ENCODE measurements at places on chromosomes 4 and X.

GRCh38 chr4:41294445-41295062 is 37.8 kb downstream of the UCHL1 start:
- no peak for DNase-seq

- no peak for DNase-seq
Observed at GRCh38 chr4:109750652-109751244, 20.9 kb upstream of the PLA2G12A start.

- no peak for DNase-seq
Observed at GRCh38 chr4:52640808-52641565, 18.1 kb downstream of the USP46 start.

DNA sequence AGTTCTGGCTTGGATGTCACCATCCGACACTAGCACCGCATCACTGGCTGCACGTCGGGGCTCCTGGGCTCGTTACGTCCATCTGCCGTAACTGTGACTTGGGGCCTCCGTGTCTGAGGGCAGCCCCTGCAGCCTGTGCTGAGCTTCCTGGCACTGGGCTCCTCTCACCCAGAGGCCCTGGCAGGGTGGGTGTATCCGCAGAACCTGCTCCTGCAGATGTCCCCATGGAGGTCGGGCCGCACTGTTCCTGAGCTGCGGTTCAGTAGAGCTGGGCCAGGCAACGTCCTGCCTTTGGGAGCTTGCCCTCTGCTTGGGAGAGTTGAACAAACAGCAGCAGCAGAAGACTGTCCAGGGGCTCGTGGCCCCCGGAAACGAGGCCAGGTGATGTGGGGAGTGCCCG is 71.4 kb downstream of the RGS12 start:
- no peak for DNase-seq

GRCh38 chrX:110145311-110145710 is 142.4 kb downstream of the TMEM164 start:
- DNase-seq = no peak

Data from HT-29 (cell line).